ENCODE measurements at places on chromosomes 2 and 18. TPM values are rescaled to one million over a fixed set of nuclear protein-coding genes. Genes with fewer than 3 reads are reported as not detected.

DNA sequence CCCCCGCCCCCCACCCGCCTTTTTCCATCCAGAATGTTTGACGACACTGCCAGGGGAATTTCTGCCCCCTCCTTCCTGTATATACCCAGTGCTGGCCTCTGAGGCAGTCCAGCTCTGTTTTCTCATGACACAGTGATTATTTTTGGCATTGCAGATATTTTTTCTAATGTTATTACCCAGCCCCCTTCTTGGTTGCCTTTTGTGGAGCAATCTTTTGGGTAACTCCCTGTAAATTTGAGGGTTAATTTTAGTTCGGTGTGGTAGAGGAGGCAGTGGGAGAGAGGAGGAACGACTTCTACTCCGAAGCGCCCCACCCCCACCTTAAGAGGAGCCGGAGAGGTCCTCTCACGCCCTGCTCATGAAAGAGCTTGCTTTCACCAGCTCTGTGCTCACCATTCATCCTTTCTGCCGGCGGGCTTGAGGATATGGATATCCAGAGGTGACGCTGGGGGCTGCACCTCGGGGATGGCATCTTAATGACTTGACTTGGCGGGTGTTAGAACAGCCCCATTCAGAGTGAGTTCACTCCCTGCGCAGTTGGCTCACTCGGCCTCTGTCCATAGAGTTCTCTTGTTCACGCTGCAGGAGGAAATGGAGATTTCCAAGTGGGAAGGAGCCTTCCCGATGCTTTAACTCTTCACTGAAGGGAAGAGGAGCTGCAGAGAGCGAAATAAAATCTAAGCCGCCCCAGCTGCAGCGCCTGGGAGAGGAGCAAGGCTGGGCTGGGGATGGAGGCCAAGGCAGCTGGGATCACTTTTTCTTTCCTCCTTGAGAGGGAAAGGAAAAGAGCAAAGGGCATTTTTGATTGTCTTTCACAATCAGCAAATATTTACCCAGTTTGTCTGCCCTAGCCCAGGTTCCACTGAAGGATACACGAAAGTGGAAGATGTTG lies 38.4 kb downstream of the EPAS1 start:
- H3K36me3 ChIP-seq, result no peaks in the 10 kb centered on the region
- peaks cover 54% of the 10 kb centered on the region for H3K4me1 ChIP-seq
- H3K27ac ChIP-seq, result peak overlapping the region; percentile 87
- peak overlapping the region; percentile 8 for H3K4me3 ChIP-seq
- no peaks in the 10 kb centered on the region for H3K27me3 ChIP-seq

- H3K4me3 ChIP-seq, result peak overlapping the region; percentile 2
- H3K27me3 ChIP-seq, result no peaks in the 10 kb centered on the region
- no peaks in the 10 kb centered on the region for H3K4me1 ChIP-seq
- no peak overlapping the region for H3K27ac ChIP-seq
Measured at GRCh38 chr2:23513245-23513871, 128.4 kb downstream of the KLHL29 start.

DNA sequence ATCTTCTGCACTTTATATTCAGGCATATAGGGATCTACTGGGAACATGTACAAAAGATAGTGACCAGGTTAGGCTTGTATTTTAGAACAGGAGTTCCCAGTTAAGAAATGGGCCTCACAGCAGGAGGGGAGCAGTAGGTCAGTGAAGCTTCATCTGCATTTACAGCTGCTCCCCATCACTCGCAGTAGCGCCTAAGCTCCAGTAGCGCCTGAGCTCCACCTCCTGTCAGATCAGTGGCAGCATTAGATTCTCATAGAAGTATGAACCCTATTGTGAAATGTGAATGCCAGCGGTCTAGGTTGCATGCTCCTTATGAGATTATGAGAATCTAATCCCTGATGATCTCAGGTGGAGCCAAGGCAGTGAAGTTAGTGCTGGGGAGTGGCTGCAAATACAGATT lies 224.4 kb upstream of the CYRIA start:
- no peak overlapping the region for H3K27ac ChIP-seq
- H3K36me3 ChIP-seq, result no peaks in the 10 kb centered on the region
- no peaks in the 10 kb centered on the region for H3K27me3 ChIP-seq
- H3K4me3 ChIP-seq, result no peak overlapping the region

- H3K4me1 ChIP-seq, result no peaks in the 10 kb centered on the region
- H3K4me3 ChIP-seq, result no peak overlapping the region
- DNase-seq, result no peak
- no peak overlapping the region for H3K27ac ChIP-seq
- H3K36me3 ChIP-seq, result no peaks in the 10 kb centered on the region
Measured at GRCh38 chr18:64444819-64445218, 295.9 kb upstream of the LINC00305 start.

- peaks cover 6% of the 10 kb centered on the region for H3K4me1 ChIP-seq
- H3K27me3 ChIP-seq, result no peaks in the 10 kb centered on the region
- H3K27ac ChIP-seq, result no peak overlapping the region
Measured at GRCh38 chr2:240775905-240776304, 44.1 kb downstream of the KIF1A start.

CPO gene
- polyA plus RNA-seq, result 31.8 TPM

ANKRD30BL gene
- polyA plus RNA-seq, result 0.47 TPM

DNA sequence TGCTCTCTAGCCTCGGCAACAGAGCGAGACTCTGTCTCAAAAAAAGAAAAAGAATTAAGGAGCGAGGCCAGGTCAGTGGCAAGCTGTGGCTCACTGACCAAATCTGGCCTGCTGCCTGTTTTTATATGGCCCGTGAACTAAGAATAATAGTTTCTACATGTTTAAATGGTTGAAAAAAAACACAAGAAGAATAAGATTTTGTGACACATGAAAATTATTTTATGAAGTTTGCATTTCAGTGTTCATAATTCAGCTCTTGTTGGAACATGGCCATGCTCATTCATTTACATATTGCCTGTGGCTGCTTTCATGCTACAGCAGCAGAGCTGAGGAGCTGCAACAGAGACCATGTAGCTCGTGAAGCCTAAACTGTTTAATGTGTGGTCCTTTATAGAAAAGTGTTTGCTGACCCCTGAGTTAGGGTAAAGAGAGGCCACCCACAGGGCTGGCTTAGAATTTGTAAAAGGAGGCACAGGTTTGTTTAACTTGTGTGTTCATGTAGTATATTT lies 59.5 kb downstream of the MFSD6 start:
- H3K27me3 ChIP-seq, result no peaks in the 10 kb centered on the region
- H3K27ac ChIP-seq, result peak overlapping the region; percentile 62
- peaks cover 16% of the 10 kb centered on the region for H3K4me1 ChIP-seq
- H3K4me3 ChIP-seq, result no peak overlapping the region
- DNase-seq, result no peak

DNA sequence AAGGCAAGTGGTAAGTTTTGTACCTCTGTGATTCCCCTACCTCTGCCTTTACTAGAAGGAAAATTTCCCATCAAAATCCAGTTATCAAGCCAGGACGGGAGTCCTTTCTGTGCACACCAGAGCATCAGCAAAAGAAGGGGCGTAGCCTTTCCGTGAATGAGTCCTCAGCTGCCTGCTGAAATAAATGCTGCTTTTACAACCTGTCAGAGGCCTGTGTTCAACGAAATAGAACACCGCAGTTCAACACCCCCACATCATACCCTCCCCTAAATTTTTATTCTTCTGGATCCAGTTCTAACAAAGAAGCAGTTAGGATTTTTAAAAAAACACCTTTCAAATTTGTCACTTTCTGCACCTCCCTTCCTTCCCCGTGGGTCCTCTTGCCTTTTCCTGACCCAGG lies 135.8 kb downstream of the SETBP1 start:
- peaks cover 2% of the 10 kb centered on the region for H3K4me1 ChIP-seq
- H3K36me3 ChIP-seq, result no peaks in the 10 kb centered on the region
- no peaks in the 10 kb centered on the region for H3K27me3 ChIP-seq
- no peak for DNase-seq

Data from ovary (tissue), 10 donors.